ENCODE measurements at places on chromosomes 7 and 10. TPM values are rescaled to one million over a fixed set of nuclear protein-coding genes. Genes with fewer than 3 reads are reported as not detected.

Gene PPP1R17
- total RNA-seq: not detected

Gene MOSPD3
- 15.1 TPM for total RNA-seq

Gene EIF3A
- total RNA-seq: 86.7 TPM

Gene ITIH2
- total RNA-seq: 0.48 TPM

Gene WEE2
- total RNA-seq: 0.12 TPM

Gene SEMA3A
- total RNA-seq: 11.0 TPM

Gene AMPH
- total RNA-seq: 8.8 TPM

Gene WNT8B
- not detected for total RNA-seq

- no peak overlapping the region for H3K4me3 ChIP-seq
- H3K36me3 ChIP-seq: no peaks in the 10 kb centered on the region
- H3K4me1 ChIP-seq: no peaks in the 10 kb centered on the region
- H3K27ac ChIP-seq: no peak overlapping the region
- H3K27me3 ChIP-seq: no peaks in the 10 kb centered on the region
- no peak for DNase-seq
Measured at GRCh38 chr10:114726820-114727271, 68.8 kb upstream of the ABLIM1 start.

GRCh38 chr7:121873289-121874194 lies 581 bp downstream of the PTPRZ1 start:
- DNase-seq: peak; percentile 40
- H3K27me3 ChIP-seq: no peaks in the 10 kb centered on the region
- peak overlapping the region; percentile 93 for H3K4me3 ChIP-seq
- no peaks in the 10 kb centered on the region for H3K4me1 ChIP-seq

DNA sequence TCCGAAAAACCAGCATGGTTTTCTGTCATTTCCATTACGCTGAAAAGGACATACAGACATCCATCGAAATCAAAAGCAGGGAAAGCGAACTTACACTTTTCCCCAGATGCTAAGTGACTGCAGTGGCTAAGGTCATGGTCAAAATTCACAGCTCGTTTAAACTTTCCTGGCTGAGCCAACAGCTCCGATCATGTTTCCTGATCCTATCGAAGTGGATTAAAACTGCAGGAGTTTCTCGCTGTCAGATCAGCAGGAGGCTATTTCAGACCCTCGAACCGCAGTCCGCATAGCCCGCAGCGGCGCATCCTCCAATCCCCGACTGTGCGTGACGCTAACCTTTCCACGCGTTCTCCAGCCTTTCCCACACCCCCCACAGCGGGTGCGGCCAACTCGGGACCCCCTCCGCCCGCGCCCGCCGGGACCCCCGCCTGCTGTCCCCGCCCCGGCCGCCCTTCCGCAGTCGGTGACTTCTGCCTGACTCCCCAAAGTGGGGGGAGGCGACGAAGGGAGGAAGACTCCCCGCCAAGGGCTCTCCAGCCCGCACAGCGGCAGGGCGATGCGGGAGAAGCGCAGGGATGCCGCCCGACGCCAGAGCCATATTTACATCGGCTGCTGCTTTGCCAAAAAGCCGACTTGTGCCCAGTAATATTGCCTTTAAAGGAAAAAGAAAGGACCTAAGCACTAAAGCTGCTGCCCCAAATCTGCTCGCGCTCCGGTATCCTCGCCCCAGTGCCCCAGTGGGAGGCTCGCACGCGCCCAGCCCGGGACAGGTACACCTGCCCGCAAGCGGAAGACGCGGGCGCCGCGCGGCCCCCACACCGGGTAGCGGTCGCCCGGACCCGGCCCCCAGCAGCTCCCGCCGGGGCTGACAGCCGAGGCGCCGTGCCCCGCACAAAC lies 1.2 kb downstream of the PIP4K2A start:
- DNase-seq: peak; percentile 79
- no peaks in the 10 kb centered on the region for H3K4me1 ChIP-seq
- H3K27me3 ChIP-seq: no peaks in the 10 kb centered on the region
- H3K36me3 ChIP-seq: no peaks in the 10 kb centered on the region
- peak overlapping the region; percentile 52 for H3K27ac ChIP-seq

GRCh38 chr10:125782616-125783015 lies 7.0 kb upstream of the MMP21 start:
- no peak for DNase-seq
- no peak overlapping the region for H3K4me3 ChIP-seq
- H3K36me3 ChIP-seq: no peaks in the 10 kb centered on the region
- H3K4me1 ChIP-seq: no peaks in the 10 kb centered on the region

DNA sequence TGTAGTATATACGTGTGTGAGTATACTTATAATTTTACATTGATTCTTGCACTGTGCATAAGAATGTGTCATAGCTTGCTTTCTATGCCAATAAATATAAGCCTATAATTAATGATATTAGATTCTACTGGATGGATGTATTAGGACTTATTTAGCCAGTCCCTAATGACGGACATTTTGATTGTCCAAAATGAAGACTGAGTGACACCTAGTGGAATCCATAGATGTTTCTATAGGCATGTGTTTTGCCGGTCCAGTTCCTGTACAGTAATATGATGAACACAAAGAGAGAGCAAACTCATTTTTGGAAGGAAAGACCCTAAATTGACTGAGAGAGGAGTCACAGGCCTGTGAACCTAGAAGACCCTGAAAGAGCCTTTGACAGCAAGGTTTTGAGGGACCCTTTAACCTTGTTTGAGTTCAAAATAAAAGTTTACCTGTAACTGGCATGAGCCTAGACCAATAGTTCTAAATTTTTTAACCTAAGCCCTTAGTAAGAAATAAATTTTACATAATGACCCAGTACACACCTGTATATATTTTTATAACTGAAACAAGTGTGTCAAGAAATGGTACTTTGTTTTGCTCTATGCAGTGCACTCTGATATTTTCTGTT lies 42.4 kb upstream of the AGBL3 start:
- H3K4me3 ChIP-seq: no peak overlapping the region
- H3K27me3 ChIP-seq: no peaks in the 10 kb centered on the region

- no peak overlapping the region for H3K27ac ChIP-seq
- no peak overlapping the region for H3K4me3 ChIP-seq
- no peak for DNase-seq
- no peaks in the 10 kb centered on the region for H3K4me1 ChIP-seq
- no peaks in the 10 kb centered on the region for H3K27me3 ChIP-seq
- no peaks in the 10 kb centered on the region for H3K36me3 ChIP-seq
Measured at GRCh38 chr7:87784424-87784823, 91.7 kb downstream of the SLC25A40 start.

DNA sequence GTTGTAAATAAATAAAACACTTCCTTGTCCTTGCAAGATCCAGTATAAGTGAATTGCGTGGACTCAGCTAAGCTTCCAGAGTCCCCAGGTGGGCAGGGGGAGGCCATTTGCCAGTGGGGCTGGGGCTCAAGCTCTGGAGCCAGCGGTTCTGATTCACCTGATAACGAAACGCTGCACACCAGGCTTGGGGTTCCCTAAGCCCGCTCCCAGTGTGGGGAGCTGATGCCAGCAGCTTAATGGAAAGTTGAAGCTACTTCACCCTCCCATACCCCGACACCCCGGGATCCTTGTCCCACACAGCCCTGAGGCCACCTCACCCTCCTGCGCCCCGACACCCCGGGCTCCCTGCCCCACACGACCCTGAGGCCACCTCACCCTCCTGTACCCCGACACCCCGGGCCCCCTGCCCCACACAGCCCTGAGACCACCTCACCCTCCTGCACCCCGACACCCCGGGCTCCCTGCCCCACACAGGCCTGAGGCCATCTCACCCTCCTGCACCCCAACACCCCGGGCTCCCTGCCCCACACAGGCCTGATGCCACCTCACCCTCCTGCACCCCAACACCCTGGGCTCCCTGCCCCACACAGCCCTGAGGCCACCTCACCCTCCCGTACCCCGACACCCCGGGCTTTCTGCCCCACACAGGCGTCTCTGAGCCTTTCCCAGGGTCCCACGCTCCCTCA lies 30.8 kb downstream of the FKBP6 start:
- H3K36me3 ChIP-seq: no peaks in the 10 kb centered on the region
- DNase-seq: no peak
- H3K4me3 ChIP-seq: no peak overlapping the region
- H3K4me1 ChIP-seq: no peaks in the 10 kb centered on the region
- no peaks in the 10 kb centered on the region for H3K27me3 ChIP-seq

DNA sequence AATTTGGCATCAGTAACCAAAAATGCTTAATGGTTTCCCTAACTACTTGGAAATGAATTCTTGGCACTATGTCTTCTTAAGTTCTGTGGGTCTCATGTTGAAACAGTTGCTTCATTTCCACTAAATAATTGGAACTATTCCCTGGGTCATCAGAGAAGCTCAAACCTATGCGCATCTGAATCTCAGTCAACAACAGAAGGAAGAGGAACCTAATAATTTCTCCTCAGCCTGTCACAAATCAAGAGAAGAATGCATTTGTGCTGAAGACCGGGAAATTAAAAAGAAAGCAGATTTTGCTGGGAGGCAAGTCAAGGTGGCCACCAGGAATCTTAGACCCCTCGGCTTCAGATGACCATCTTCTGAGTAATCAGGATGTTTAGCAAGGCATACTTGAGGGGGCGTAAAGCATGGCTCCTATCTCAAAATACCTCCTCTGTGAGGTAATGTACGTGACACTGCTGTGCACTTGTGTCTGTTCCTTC lies 41.4 kb downstream of the TOMM7 start:
- H3K36me3 ChIP-seq: no peaks in the 10 kb centered on the region
- no peak for DNase-seq
- H3K4me3 ChIP-seq: no peak overlapping the region

GRCh38 chr7:1851721-1852516 lies 181.8 kb downstream of the ELFN1 start:
- no peaks in the 10 kb centered on the region for H3K27me3 ChIP-seq
- no peak overlapping the region for H3K4me3 ChIP-seq
- peak; percentile 65 for DNase-seq
- no peaks in the 10 kb centered on the region for H3K36me3 ChIP-seq
- H3K4me1 ChIP-seq: no peaks in the 10 kb centered on the region
- no peak overlapping the region for H3K27ac ChIP-seq

DNA sequence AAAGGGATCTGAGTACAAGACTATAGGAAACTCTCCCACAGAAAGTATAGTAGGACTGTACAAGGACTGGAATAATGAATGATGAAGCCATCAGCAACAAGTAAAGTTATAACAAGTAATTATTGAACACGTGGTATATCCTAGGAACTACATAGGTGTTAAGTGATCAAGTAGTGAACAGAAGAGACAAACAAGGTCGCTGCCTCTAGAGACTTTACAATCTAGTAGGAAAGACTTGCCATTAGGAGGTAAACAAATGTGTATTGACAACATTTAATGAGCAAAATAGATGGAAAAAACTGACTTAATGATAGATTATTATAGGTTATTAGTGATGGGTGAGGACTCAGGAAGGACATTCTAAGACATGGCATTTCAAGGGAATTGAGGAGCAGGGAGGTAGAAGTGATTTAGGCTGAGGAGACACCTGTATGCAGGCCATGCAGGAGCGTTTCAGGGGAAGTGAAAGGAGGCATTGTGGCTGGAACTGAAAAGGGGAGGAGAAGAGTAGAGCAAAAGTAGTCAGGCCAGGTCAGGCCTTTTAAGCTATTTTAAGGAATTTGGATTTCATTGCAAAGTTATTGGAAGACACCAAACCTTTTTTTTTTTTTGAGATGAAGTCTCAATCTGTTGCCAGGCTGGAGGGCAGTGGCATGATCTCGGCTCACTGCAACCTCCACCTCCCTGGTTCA lies 8.5 kb upstream of the GLCCI1 start:
- H3K4me1 ChIP-seq: no peaks in the 10 kb centered on the region
- H3K27ac ChIP-seq: no peak overlapping the region
- no peak overlapping the region for H3K4me3 ChIP-seq
- H3K36me3 ChIP-seq: no peaks in the 10 kb centered on the region

DNA sequence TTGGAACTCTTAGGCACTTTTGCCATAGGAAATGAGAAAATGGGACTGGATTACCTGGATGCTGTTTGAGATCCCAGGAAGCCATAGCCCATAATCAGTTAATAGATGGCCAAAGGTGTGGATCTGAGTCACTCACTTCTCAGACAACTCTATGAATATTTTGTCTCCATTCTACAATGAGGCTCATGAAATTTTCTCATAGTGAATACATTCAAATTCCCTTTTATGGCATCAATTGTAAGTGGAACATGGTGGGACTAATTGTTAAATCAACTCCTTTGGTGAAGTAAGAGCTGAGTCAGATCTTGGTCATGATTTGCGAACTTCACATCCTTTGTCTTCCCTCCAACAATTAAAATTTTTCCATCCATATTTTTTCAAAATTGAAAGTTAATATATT lies 222.1 kb downstream of the ARL4A start:
- H3K27me3 ChIP-seq: no peaks in the 10 kb centered on the region
- no peak overlapping the region for H3K4me3 ChIP-seq
- H3K36me3 ChIP-seq: no peaks in the 10 kb centered on the region
- H3K4me1 ChIP-seq: no peaks in the 10 kb centered on the region
- DNase-seq: no peak
- H3K27ac ChIP-seq: no peak overlapping the region

- H3K27ac ChIP-seq: no peak overlapping the region
- no peaks in the 10 kb centered on the region for H3K36me3 ChIP-seq
- no peak overlapping the region for H3K4me3 ChIP-seq
- H3K27me3 ChIP-seq: no peaks in the 10 kb centered on the region
Measured at GRCh38 chr10:51766423-51767102, 67.2 kb upstream of the CSTF2T start.

- no peak overlapping the region for H3K4me3 ChIP-seq
- H3K36me3 ChIP-seq: no peaks in the 10 kb centered on the region
- H3K4me1 ChIP-seq: no peaks in the 10 kb centered on the region
- no peak overlapping the region for H3K27ac ChIP-seq
- no peak for DNase-seq
Measured at GRCh38 chr7:142140401-142140959, 29.0 kb downstream of the MGAM2 start.

DNA sequence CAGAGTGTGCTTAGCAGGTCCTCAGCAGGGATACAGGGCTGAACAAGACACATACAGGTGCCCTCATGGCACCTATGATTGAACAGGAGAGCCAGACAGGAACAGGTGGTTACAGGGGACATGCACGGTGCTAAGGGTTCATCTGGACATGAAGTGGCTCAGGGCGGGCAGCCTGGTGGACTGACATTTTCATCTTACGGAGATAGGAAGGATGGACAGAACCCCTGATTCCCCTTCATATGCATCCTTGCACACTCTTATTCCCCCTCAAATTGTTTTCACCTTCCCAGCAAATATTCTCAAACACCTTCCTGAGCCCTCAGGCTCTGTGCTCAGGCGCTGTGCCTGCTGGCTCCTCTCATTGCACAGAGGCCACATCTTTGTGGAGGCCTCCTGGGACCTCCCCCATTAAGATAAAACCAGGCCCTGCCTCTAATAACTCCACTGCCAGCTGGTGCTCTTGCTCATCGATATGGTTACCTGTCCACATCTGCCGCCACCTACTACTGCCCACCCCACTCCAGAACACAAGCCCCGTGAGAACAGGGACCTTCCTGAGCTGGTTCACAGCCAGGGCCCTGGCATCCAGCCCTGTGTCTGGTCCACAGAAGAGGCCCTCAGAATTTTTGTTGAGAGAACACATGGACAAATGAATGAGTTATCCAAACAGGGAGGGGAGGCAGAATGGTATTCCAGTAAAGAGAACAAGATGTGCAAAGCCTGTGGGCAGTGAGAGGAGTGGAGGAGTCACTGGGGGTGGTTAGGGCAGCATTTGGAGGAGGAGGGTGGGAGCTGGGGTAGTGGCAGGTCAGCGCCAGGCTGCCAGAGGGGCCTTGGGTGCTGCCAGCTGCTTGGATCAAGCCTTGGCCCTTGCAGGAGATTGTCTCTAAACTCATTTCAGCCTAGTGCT lies 68.9 kb upstream of the AQP1 start:
- no peaks in the 10 kb centered on the region for H3K4me1 ChIP-seq
- H3K27ac ChIP-seq: no peak overlapping the region
- H3K4me3 ChIP-seq: no peak overlapping the region

Data from aorta (tissue), 5 donors.